Esophagus (tissue), 2 donors: ENCODE measurements at places on chromosomes 2 and 18. TPM values are rescaled to one million over a fixed set of nuclear protein-coding genes. Genes with fewer than 3 reads are reported as not detected.

Gene CASP10
- 8.7 TPM for polyA plus RNA-seq

Gene G6PC2
- 0.01 TPM for polyA plus RNA-seq

Gene PLCL1
- 0.59 TPM for polyA plus RNA-seq

Gene ASXL2
- polyA plus RNA-seq, result 2.7 TPM

Gene REG3G
- not detected for polyA plus RNA-seq

Gene ZNF521
- 1.2 TPM for polyA plus RNA-seq

Gene BMP10
- not detected for polyA plus RNA-seq

Gene GALNT13
- 0.02 TPM for polyA plus RNA-seq

Gene RAB6C
- 0.02 TPM for polyA plus RNA-seq

Gene KCNG2
- not detected for polyA plus RNA-seq

Gene BMPR2
- polyA plus RNA-seq, result 4.7 TPM

Gene GAL3ST2
- polyA plus RNA-seq, result 0.10 TPM

Gene EMILIN1
- polyA plus RNA-seq, result 10.7 TPM

Gene PPP1R1C
- polyA plus RNA-seq, result 1.4 TPM

Gene EPC2
- polyA plus RNA-seq, result 3.4 TPM

Gene ACTG2
- 343 TPM for polyA plus RNA-seq

Gene SPHKAP
- not detected for polyA plus RNA-seq

Gene UGT1A9
- 0.31 TPM for polyA plus RNA-seq

Gene SALL3
- not detected for polyA plus RNA-seq
